Anterior cingulate cortex (tissue), 58 donors: ENCODE measurements at places on chromosomes 11 and 22.

- DNase-seq = no peak
These were observed 10.0 kb upstream of the ANKRD13D start for GRCh38 chr11:67278939-67279588.

GRCh38 chr11:132933703-132934102, 598.6 kb downstream of the OPCML start:
- no peak for DNase-seq

- peak; percentile 7 for DNase-seq
These were observed 121.5 kb downstream of the RRAS2 start for GRCh38 chr11:14237444-14237961.

DNA sequence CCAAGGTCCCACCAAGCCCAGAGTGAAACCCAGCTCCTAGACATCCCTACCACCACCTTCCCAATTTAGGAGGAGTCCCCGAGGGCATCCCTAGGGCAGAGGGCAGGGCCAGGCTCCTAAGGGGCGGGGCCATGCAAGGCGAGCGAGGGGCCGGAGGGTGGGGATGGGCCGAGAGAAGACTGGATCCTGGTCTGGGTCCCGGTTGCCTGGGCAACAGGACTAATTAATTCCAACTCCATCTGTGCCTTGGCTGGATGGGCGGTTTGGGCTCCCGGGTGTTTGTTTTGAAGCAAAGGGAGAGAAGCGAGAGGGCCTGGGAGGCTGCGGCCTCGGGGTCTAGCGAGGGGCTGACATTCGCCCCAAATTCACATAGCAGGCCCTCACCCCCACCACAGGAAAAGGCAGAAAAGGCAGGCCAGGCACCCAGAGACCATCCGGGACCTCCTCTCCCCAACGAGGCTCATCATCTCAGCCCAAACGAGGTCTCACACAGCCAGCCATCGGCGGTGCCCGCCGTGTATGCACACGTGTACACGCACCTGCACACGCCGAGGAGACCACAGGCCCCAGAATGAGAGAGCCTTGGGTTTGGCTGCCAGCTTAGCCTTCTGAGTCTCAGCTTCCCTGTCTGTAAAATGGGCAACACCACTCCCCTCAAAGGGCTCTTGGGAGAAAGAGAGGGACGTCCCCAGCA, 23.9 kb downstream of the ELFN2 start:
- peak; percentile 42 for DNase-seq

GRCh38 chr11:80993536-80993935, 1552.7 kb upstream of the TENM4 start:
- no peak for DNase-seq

DNA sequence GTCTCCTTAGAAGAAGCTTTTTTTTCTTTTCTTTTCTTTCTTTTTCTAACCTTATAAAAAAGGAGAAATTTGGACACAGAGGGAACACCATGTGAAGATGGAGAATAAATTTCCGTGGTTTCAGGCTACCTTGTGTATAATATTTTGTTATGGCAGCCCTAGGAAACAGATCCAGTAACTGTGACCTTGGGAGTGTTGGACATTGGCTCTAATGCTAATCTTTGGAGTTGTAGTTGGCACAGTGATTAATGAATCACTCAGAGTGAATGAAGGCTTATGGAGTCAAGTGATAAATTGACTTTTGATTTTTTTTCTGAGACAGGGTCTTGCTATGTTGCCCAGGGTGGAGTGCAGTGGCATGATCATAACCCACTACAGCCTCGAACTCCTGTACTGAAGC, 15.5 kb upstream of the PHOX2A start:
- no peak for DNase-seq

- DNase-seq = no peak
These were observed 20.3 kb upstream of the PHF21A start for GRCh38 chr11:46141597-46141996.

GRCh38 chr11:44632466-44633123, 67.1 kb downstream of the CD82 start:
- no peak for DNase-seq

- DNase-seq = no peak
These were observed 18.4 kb upstream of the CABP7 start for GRCh38 chr22:29701155-29701999.

DNA sequence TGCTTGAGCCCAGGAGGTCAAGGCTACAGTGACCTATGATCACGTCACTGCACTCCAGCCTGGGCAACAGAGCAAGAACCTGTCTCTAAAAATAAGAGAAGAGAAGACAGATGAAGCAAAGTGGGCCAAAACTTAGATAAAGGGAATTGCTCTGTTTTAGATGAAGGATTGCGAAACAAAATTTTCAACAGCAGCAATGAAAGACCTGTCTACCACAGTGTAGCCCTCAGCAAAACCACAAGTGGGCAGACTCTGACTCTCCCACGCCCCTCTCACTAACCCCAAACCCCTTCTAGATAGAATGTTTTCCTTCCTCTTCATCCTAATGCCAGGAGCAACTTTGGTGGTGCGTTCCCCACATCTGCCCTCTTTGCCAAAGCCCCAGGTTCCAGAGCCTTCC, 105.6 kb upstream of the ALDH3B2 start:
- DNase-seq = no peak

DNA sequence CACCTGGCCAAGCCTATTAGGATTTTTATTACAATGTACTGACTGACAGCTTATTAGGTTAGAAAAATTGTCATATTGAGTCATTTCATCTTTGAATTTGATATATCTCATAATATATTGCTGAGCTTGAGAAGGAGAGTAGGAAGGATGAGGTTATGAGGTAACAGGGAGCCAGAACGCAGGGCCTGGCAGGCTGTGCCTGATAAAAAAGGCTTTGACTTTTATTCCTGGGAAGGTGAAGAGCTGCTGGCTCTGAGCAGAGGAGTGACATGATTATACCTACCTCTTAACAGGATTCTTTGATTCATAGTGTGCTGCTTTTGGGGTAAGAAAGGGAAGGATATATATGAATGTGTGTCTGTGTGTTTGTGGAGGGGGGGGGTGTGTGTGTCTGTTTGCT, 70.9 kb downstream of the SFI1 start:
- no peak for DNase-seq

DNA sequence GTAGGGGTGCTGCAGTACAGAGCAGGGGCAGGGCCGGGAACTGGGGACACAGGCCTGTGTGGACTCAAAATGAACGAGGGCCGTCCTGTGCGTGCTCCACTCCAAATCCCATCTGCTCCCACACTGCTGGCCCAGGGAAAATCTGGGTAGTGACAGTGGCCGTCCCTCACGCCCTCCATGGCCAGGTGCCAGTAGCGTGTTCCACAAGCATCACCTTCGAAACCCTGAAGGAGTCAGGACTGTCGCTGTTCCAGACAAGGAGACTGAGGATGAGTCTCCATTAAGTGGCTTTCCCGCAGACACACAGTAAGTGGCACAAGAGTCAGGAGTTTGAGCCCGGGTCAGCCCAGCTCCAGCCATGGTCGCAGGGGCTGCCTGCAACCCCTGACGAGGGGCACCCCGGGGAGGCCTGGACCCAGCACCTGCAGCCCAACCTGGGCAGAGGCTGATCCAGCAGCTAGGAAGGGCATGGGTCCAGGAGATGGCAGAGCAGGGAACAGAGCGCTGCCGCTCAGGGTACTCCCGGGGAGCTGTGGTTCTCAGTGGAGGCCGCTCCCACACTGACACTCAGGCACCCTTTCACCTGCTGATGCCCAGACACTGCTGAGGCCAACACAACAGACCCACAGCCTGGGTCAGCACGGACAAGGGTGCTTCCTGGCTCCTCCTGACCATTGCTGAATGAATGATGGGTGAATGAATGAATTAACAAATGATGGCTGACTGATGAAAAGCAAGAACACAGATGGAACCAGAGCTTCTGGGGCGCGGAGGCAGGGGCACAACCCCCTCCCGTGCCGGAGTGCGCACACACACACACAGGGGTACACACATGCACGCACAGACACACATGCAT, 35.3 kb downstream of the IGF2 start:
- no peak for DNase-seq

- no peak for DNase-seq
These were observed 35.6 kb downstream of the TMEM123 start for GRCh38 chr11:102416976-102417375.

GRCh38 chr11:34330653-34331052, 27.2 kb downstream of the ABTB2 start:
- DNase-seq = no peak

- no peak for DNase-seq
These were observed 39.4 kb downstream of the C22orf31 start for GRCh38 chr22:29022101-29022817.

DNA sequence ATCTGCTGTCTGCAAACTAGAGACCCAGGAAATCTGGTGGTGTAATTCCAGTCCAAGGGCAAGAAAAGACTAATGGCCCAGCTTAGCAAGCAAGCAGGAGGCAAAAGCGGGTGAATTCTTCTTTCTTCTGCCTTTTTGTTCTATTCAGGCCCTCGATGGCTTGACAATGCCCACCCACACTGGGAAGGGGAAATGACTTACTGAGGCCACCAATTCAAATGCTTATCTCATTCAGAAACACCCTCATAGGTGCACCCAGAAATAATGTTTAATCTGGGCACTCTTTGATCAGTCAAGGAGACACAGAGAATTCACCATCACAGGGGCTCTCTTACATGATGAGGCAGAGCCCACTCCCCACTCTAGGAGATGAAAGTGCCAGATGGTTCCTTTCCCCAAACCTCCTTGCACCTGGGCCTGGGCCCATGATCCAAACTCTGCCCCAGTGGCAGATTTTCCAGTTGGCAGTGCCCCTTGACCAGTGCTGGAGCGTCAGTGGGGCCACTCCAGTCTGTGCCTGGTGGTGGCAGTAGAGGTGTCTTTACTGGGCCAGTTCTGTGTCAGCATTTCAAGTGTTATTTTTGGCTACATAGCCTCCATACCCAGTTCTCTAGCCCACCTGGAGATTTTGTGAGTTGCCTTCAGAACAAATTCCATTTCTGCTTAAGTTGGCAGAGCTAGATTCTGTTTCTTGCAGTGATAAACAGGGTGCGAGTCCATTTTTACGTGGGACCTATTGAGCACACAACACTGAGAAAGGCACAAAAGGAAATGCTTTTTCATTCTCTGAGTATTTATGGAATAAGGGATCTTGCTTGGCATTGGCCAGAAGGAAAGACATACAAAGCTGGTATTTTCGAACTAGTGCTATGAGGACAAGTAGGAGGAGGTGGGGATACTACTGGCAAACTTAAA, 7.5 kb downstream of the ELMOD1 start:
- DNase-seq = no peak

- DNase-seq = no peak
These were observed at the start of gene TRIM6 for GRCh38 chr11:5596607-5597201. Gene TRIM6 (plus strand): TSS chr11:5596637. CDS start chr11:5596898, 261 bp downstream.

DNA sequence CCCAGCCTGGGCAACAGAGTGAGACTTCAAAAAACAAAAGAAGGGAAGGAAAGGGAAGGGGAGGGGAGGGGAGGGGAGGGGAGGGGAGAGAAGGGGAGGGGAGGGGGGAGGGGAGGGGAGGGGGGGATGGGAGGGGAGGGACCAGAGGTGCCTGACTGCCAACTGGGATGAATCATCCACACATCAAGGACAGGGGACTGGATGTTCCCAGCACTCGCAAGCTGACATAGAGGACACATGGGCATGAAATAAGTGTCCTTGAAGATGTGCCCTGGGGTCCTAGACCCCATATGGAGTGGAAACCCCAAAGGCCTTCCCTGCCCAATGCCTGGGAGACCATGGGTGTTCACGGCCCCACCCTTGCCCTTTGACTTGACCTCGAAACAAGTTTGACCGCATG, 19.8 kb downstream of the TST start:
- DNase-seq = no peak

DNA sequence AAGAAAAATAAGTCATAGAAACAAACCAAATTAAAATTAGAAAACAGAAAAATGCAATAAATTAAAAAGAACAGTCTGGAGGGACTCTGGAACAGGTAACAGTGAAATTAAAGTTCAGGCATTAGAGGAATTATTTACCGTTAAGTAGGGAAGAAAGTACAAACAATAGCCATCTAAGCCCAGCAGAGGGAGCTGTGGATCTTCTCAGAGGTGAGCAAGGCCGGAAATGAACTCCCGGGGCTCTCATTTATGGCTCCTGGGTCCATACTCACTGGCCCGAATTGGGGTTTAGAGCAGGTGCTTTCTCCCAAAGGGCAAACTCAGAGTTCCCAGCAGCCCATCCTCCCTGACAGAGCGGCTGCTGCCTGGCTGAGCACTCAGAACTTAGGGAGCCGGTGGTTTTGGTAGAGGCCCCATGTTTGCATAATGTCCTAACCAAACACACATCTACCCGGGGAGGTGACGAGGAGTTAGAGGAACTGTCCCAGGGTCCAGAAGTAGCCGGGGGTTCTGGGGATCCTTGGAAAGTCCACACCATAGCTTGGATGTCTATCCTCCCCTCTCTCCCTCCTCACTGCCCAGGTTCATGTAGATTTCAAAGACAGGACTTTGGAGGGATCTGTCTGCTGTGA, 87.8 kb upstream of the VPREB1 start:
- DNase-seq = no peak

GRCh38 chr11:3225826-3226750, 6.1 kb downstream of the MRGPRE start:
- DNase-seq = no peak

GRCh38 chr11:130622141-130622542, 173.7 kb downstream of the ADAMTS15 start:
- no peak for DNase-seq

DNA sequence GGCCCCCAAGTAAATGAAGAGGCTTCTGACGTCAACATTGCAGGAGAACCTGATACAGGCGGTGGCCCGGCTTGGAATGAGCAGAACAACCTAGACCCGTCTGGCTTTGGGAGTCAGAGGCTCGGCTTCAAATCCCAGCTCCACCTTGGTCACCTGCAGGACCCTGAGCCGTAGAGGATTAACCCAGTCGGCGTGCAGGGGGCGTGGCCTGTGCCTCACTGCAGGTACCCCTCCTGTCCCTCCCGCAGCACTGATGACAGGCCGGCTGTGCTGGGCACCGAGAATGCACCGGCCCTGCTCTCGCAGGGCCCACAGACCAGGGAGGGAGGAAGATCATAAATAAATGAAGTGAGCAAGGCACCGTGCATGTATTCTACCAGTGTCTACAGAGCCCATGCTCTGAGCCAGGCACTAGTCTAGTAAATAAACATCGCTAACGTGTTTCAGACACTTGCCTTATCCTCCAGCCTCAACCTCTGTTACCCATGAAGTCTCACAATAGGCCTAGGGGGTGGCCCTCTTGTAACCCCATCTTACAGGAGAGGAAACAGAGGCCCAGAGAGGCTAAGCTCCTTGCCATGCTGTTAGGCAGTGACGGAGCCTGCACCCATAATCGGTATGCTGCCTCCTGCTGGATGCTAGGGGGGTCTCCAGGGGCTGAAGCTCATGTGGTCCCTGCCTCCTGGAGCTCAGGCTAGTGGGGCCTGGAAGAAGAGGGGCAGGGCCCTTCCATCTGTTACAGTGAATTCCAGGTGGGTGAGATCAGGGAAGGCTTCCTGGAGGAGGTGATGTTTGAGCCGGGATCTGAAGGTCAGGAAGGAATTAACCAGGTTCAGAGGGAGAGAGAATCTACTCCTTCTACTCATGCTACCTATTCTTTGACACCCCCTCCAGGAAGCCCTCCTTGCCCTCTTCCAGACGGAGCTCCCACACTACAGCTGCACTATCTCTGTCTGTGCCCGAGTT, 53.4 kb downstream of the RTL6 start:
- DNase-seq = no peak

- DNase-seq = peak; percentile 14
These were observed 97.7 kb downstream of the MPPED2 start for GRCh38 chr11:30488304-30488998.

- DNase-seq = no peak
These were observed 21.8 kb upstream of the RRM1 start for GRCh38 chr11:4072668-4073285.

- no peak for DNase-seq
These were observed 19.7 kb downstream of the ATG16L2 start for GRCh38 chr11:72833811-72834493.

GRCh38 chr11:119419246-119419645, 3.7 kb downstream of the THY1 start:
- no peak for DNase-seq

- DNase-seq = no peak
These were observed 40.9 kb downstream of the JRKL start for GRCh38 chr11:96430668-96431067.
